ENCODE measurements at places on chromosomes 16 and 17.

DNA sequence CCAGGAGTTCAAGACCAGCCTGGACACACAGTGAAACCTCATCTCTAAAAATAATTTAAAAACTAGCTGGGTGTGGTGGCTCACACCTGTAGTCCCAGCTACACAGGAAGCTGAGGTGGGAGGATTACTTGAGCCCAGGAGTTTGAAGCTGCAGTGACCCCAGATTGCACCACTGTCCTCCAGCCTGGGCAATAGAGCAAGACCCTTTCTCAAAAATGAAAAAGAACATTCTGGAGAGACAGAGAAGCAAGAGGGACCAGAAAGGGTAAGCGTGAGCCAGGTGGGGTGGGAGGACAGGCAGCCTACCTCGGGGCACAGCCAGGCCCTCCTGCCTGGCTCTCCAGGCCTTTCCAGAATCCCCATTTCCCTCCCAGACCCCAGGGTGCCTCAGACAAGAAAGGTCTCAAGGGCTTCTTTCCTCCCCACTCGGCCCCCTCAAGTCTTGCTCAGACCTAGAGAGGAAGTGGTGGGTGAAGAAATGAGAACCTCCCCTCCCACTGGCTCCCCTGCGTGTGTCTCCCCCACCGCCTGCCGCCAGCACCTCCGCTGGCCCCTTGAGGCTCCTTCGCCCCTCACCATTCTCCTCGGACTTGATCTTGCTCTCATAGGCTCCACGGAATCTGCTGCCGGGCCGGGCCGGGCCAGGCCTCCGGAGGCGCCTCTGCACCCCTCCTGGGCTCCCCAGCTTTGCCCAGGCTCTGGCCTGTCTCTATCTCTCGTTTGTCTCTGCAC, 503 bp downstream of the C16orf54 start:
- no peak for DNase-seq

- DNase-seq: peak; percentile 54
Observed at GRCh38 chr17:45942284-45942683, 47.9 kb downstream of the MAPT start.

DNA sequence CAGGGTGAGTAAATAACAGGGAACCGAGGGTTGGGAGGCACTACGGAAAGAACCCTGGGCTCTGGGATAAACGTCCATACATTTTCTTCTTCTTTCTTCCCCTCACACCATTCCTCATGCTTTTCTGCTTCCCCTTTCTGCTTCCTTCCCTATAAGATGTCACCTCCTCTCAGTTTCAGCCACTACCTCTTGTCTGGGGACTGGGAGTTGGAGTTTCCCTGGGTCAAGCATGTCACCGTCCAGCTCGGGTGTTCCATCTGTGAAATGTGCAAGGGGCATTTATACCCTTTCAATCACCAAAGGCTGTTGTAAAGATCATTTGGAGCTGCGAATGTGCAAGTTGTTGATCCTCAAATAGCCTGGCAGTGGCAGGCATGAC, 17.5 kb upstream of the CCL22 start:
- no peak for DNase-seq

DNA sequence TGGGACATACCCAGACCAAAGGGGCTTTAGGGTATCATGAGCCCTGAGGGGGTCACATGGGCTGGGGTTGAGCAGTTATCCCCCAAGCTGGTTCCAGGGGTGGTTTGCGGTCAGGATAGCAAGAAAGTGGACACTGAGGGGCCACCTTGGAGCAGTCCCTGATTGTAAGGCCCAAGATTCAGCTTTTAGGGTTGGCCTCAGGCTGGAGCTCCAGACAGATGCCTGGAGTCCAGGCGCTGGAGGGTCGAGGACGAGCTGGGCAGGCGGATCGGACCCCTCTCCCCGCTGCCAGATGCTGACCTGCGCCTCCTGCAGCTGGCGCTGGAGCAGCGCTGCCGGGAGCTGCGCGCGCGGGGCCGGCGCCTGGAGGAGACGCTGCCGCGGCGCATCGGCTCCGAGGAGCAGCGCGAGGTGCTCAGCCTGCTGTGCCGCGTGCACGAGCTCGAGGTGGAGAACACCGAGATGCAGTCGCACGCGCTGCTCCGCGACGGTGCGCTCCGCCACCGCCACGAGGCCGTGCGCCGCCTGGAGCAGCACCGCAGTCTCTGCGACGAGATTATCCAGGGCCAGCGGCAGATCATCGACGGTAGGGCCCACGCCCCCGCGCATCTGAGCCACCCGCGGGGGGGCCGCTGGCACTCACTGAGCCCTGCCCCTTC, 10.0 kb downstream of the BTBD17 start:
- DNase-seq: no peak

- no peak for DNase-seq
Observed at GRCh38 chr16:89563639-89564392, 3.3 kb downstream of the RPL13 start.

- DNase-seq: no peak
Observed at GRCh38 chr17:75885431-75885830, 7.0 kb upstream of the TRIM47 start.

GRCh38 chr17:80812362-80813088, 179.1 kb upstream of the CHMP6 start:
- DNase-seq: no peak

DNA sequence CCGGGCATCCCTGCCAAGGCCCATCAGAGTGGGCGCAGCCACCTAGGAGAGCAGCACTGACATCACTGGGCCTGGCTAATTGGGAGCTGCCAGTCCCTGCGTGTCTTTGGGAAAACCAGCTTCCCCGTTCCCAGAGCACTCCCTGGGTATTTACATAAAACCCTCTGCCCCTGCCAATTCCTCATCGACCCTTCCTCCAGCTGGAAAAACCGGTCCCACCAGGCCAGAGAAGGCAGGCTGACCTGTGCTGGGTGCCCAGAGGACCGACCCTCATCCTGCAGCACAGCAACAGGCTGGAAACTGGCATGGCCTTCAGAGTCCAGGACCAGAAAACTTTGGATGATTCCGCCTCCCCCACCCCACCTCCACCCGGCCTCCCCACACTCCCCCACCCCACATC, 8.2 kb upstream of the FOXN1 start:
- DNase-seq: no peak

DNA sequence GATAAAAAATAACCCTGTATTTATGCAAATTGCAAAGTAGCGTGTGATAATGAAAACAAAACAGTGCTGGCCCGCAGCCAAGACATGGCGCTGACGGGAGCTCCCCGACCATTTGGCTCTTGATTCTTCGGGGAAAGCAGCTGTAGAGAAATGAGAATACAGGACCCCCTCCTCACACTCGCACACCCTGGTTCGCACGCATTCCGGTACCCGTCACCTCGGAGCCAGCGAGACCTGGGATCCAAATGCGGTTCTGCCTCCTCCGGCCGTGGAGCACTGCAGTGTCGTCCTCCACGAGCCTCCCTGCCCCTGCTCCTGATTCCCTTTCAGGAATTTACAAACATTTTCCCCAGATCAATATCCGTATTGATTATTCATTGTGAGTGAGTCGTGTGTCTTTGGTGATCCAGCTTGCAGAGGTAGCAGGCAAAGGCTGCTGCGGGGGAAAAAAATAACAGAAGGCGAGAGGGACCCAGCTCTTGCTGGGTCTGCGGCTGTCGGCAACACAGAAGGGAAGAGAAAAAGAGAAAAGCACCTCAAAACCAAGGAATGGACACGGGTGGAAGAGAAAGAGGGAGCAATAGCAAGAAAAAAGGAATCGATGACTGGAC, 184.1 kb upstream of the ZFHX3 start:
- DNase-seq: no peak

- DNase-seq: no peak
Observed at GRCh38 chr16:55232822-55233221, 91.2 kb upstream of the IRX6 start.

GRCh38 chr17:40854175-40854814, 12.7 kb downstream of the KRT12 start:
- peak; percentile 46 for DNase-seq

GRCh38 chr16:69411064-69411985, 13.1 kb upstream of the CYB5B start:
- no peak for DNase-seq

DNA sequence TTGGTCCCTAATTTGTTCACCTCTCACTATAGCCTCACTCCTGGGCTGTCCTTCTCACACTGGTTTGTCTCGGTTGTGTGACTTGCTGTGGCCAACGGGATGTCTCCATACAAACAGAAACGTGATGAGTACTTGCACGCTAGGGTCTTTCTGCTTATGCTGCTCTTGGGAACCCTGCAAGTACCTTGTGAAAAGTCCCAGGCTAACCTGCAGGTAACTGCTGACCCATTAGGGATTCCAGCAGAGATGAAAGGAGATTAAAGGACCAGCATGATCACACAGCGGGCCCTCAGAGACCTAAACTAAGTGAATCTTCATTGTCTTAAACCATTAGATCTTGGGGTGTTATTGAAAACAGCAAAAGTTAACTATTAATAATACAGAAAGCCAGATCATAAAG, 562.8 kb upstream of the GOT2 start:
- DNase-seq: no peak

- no peak for DNase-seq
Observed at GRCh38 chr16:88960516-88960915, 16.5 kb downstream of the CBFA2T3 start.

GRCh38 chr17:31274252-31274651, 22.8 kb downstream of the OMG start:
- DNase-seq: peak; percentile 6

DNA sequence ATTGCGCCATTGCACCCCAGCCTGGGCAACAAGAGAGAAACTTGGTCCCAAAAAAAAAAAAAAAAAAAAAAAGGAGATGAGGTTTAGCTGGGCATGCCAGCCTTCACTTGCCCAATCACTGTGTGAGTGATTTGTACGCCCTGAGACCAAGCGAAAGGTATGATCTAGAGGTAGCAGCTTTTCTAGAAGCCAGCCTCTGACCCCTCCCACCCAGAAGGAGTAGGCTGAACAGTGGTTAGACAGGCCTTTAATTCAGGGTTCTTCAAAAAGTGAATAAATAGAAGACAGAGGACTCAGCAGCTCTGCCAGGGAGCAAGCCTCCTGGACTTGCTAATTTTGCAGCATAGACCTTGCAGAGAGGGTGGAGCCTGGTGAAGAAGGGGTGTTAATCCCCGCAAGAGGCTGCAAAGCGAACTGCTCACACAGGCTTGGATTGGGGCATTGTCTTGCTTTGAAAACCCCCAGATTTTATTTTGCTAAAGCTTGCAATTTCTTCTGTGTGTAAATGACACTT, 7.1 kb upstream of the CYTH1 start:
- no peak for DNase-seq

- no peak for DNase-seq
Observed at GRCh38 chr16:65377195-65377594, 255.3 kb upstream of the CDH11 start.

DNA sequence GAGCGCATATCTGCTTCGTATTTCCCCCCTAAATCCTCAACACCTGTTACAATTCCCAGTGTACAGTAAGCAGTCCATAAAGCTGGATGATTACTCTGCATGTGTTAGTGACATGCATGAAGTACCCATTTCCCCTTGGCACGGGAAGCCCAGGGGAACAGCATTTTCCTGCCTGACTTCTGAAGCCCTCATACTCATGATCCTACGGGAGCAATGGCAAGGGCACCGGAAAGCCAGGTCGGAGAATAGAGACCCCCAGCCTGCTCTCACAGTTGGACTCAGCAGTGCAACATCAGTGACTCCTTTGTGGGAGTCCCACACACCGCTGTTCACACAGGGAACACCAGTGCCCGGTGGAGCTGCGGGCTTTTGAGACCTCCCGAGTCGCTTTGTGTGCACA, 336.9 kb downstream of the CDH13 start:
- no peak for DNase-seq

DNA sequence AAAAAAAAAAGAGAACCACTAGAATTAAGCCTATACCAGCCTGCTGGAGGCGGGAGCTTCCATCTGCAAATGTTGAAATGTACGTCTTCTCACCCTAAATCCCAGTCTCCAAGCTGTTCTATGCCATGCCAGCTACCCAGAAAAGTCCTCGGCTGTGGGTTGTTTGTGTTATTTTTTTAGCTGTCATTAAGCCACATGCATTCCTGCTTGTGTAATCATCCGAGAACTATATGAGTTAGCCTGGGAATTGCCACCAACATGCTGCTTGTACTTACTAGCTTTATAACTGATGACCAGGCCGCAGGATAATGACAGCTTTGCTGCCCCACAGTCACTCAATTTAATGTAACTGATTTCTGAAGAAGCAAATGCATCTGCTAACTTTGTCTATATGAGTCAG, 313.9 kb upstream of the SALL1 start:
- peak; percentile 31 for DNase-seq

- DNase-seq: no peak
Observed at GRCh38 chr16:31094088-31094423, 541 bp downstream of the VKORC1 start.

- peak; percentile 51 for DNase-seq
Observed at GRCh38 chr17:3012926-3013581, 50.4 kb downstream of the OR1D5 start.

DNA sequence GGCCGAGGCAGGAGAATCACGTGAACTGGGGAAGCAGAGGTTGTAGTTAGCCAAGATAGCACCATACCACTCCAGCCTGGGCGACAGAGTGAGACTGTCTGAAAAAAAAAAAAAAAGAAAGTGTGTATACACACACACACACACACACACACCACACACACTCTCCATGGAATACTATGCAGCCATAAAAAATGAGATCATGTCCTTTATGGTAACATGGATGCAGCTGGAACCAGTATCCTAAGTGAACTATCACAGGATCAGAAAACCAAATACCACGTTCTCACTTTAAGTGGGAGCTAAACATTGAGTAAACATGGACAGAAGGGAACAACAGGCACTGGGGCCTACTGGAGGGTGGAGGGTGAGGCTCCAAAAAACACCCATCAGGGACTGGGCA, 16.7 kb downstream of the NDUFAB1 start:
- DNase-seq: no peak

GRCh38 chr16:71610447-71610846, 15.5 kb upstream of the MARVELD3 start:
- DNase-seq: no peak

- peak; percentile 42 for DNase-seq
Observed at GRCh38 chr16:27080895-27081294, 14.2 kb downstream of the C16orf82 start.

GRCh38 chr17:10069301-10069700, 129.1 kb downstream of the GAS7 start:
- no peak for DNase-seq

- no peak for DNase-seq
Observed at GRCh38 chr17:31295489-31295871, 1.6 kb downstream of the OMG start.

- no peak for DNase-seq
Observed at GRCh38 chr17:1375615-1376014, 24.4 kb downstream of the YWHAE start.

- no peak for DNase-seq
Observed at GRCh38 chr17:75698659-75699058, 22.6 kb upstream of the ITGB4 start.

DNA sequence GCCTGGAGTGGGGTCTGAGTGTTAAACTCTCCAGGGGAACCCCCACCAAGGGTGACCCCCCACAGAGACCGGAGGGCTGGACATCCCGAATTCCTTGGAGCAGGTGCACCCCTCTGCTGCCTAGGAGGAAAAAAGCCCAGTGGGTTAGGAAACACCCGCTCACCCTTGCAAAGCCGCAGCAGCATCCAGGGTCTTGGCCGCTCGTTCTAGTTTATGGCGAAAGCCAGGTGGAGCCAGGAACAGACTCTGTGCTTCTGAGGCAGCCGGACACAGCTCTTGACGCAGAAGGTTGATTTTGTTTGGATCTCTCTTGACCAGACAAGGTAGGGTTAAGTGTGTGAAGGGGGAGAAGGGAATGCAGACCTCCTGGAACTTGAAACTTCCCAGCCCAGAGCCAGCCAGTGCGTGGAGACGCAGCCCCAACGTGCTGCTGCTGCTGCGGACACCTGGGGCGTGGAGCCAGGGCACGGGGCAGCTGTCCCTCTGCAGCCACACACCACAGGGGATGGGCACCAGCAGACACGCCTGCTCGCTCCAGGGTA, 154.5 kb downstream of the LAT start:
- DNase-seq: no peak

- no peak for DNase-seq
Observed at GRCh38 chr17:73711184-73711583, 66.9 kb upstream of the SDK2 start.

All from AG08396 (cell line).